ENCODE measurements at places on chromosomes 12 and 14.

DNA sequence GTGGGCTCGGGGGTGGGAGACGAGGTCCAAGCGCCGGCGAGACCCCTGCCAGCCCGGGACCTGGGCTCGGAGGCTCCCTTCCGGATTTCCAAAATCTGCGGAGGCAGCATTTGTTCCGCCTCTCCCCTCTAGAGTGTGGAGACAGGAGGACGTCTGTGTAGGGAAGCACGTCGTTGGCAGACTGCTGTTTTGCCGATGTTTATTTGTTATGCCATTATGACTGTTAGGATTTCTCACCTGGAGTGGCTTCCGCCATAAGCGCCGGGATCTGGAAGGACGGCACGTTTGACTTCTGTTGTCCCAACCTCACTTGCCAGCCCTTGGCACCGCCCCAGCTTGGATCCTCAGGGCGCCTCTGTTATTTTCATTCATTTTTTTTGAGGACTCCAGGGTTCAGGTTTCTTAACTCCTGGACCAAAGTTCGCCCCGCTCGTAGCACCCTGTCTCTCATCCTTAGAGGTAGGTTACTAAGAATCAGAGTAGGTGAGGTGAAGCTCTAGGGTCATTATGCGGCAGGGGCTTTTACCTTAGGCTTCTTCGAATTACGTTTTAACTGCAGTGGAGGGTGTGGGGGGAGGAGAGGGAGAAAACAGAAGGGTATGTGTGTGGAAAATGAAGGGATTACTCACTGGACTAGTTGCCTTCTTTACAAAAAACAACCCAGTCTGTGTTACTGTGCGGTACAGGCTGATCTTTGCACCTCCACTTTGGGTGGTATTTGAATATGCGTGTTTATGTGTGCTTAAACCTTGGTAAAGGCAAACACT, 547 bp upstream of the PYGL start:
- no peak for DNase-seq

DNA sequence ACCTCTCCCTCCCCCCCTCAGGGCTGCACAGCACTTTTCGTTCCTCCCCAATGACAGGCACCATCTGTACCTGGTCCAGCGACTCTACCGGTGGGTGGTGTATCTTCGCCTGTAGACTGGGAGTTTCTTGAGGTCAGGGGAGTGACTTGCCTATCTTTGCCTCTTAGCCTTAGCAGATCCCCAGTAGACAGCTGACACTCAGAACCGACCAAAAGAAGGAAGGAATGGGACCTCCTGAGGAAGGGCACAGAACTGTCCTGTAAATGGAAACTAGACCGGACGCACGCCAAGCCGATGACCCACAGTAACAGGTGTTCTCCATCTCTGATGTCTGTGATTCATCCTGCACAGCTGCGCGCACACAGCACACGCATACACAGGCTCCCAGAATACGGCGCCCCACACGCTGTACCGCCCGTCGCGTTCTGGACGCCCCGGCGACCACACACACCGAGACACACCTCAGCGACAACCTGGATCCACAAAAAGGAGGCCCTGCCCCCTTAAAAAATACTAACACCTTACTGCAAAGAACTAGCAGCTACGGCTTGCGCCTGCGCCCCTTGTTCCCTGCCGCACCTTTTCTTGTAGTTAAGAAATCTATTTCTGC, 673 bp upstream of the TTC9 start:
- no peak for DNase-seq

- no peak for DNase-seq
Observed at GRCh38 chr14:95703805-95704204, 10.1 kb downstream of the TCL1A start.

GRCh38 chr12:105226219-105226618, 9.8 kb downstream of the APPL2 start:
- DNase-seq, result no peak

- DNase-seq, result no peak
Observed at GRCh38 chr12:131040491-131040890, 86.8 kb downstream of the ADGRD1 start.

GRCh38 chr14:33686218-33686617, 264.7 kb downstream of the EGLN3 start:
- no peak for DNase-seq

GRCh38 chr12:58302487-58303011, 361.2 kb downstream of the ATP23 start:
- DNase-seq, result no peak
